ENCODE measurements at places on chromosomes 11 and 22.

DNA sequence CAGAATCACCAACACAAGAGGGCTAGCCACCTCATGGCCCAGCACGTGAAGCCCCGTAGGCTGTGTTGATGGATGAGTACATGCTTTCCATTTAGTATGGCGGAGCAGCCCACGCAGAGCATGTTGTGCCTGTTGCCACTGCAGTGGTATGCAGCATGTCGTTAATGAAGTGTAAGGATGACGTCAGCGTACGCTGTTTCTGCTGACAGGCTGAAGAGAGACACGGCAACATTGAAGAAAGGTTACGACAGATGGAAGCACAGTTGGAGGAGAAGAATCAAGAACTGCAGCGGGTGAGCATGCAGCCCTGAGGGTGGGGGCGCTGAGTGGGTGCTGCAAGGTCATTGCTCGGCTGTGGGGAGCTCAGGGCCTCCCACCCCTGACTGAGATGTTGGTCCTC, 62.8 kb downstream of the PPFIA1 start:
- no peak for DNase-seq

DNA sequence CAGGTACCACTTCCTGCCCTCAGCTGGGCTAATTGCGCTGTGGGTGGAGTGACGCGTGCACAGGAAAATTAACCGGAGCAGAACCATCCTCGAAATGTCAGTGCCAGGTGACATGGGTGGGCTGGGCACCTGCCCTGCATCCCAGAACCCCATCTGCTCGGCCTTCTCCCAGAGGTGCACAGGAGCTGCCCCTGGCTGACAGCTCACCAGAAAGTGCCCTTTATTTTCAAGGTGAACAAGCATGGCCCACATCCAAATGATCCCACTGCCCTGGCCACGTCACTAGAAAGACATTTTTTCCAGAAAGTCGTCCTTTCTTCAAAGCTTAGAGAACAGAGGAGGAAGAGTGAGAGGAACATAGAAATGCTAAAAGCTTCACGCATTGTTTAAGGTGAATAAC, 4.1 kb upstream of the ELFN2 start:
- DNase-seq = no peak

- DNase-seq = no peak
Measured at GRCh38 chr11:118652681-118653181, 26.7 kb downstream of the TREH start.

- no peak for DNase-seq
Measured at GRCh38 chr11:130865091-130865773, 51.0 kb downstream of the SNX19 start.

GRCh38 chr11:68838572-68838964, 3.1 kb downstream of the CPT1A start:
- DNase-seq = no peak

DNA sequence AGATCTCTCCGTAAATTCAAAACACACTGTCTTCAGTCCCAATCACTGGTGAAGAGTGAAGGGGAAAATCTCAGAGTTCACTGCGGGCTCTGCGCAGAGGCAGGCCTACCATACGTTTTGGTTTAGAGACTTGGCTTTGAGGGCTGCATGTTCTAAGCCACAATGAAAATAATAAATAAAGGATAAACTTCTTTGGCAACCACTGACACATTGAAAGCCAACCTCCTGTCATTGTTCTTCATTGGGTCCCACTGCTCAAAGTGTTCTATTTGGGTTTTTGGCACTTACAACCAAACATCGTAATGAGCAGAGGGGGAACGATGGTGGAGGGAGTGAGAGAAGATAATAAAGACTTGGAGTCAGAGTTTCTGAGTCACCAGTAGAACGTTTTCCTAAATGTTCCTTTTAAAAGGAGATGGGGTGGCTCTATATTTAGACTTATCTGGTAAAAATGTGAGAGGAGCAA, 472.9 kb downstream of the SOX6 start:
- DNase-seq = no peak

GRCh38 chr22:33914699-33915098, 5.6 kb downstream of the LARGE1 start:
- no peak for DNase-seq

GRCh38 chr22:23530766-23531282, 49.3 kb downstream of the IGLL1 start:
- no peak for DNase-seq

DNA sequence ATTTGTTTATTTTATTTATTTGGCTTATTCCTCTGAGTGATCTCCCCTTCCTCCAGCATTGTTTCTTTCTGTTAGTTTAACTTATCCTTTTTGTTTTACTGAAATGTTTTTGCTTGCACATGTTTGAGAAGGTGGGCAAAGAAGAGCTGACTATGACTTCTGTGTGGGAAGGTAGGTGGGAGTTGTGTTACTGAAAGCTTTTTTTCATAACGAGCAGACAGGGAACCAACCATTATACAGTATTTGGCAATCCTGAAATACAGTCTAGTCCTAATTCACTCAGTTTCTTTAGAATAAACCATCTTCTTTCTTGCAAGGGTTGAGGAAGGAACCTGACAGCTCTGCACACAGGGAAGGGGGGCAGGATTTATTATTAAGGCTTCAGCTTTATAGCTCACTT, 37.0 kb upstream of the PAK1 start:
- no peak for DNase-seq

- no peak for DNase-seq
Measured at GRCh38 chr11:4769838-4770237, at the start of gene OR51F1. Gene OR51F1, minus strand, starts transcription at chr11:4769938. Its CDS starts 0 bp downstream, at chr11:4769938.
